Stimulated activated CD4-positive, alpha-beta T cell treated with anti-CD3 and anti-CD28 coated beads, Interleukin-1b, Interleukin-23, amount 100 ng/mL, for 24 hours (primary cell): ENCODE measurements at places on chromosomes 7 and 10.

DNA sequence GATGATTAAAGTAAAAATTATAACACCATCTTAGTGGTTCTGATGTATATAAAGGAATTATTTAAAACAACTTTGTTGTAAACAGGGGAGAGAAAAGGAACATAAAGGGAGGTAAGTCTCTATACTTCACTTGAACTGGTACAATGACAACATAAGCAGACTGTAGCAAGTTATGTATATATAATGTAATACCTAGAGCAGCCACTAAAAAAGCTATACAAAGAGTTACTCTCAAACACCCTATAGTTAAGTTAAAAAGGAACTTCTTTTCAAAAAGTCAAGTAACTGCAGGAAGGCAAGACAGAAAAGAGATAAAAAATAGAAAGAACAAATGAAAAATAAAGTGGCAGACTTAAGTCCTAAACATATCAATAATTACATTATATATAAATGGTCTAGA lies 82.3 kb downstream of the ZNF503 start:
- DNase-seq = no peak

DNA sequence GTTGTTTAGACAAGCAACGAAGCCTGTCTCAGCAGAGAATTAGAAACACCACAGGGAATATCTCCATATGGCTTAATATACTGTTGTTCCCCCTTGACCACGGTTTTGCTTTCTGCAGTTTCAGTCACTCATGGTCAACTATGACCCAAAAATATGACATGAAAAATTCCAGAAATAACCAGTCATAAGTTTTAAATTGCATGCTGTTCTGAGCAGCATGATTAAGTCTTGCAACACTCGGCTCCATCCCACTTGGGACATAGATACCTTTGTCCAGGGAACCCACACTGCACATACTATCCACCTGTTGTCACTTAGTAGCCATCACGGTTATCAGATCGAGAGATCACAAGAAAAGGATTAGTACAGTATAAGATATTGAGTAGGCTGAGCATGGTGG lies 60.7 kb upstream of the FOXK1 start:
- no peak for DNase-seq

DNA sequence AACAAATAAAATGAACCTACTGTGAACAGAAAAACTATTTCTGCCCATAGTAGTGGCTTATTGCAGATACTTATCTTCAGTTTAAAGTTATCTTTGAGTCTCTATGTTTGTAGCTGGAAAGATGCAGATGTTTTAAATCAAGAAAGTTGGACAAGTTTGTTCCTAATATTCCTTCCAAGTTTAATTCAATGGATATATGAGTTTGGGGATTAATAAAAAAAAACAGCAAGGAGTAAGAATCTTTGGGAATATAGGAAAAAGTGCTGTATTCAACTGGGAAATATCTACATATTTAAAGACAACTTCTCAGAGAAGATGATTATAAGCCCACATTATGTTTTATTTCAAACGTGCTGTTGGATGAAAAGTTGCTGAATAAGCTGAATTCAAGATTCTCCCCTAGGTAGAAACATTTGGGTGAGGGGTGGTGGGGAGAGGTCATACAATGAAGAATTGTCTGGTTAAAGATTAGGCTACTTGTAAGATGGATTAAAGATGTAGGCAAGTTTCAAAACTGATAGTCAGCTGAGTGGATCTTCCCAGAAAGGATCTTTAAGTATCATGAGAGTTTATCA lies 1135.2 kb downstream of the CNTNAP2 start:
- no peak for DNase-seq

GRCh38 chr7:51428217-51428887 lies 111.7 kb upstream of the COBL start:
- DNase-seq = no peak

- DNase-seq = no peak
Observed at GRCh38 chr7:2792856-2793487, 51.1 kb downstream of the GNA12 start.

- DNase-seq = no peak
Observed at GRCh38 chr7:22052674-22053365, 107.1 kb upstream of the CDCA7L start.

DNA sequence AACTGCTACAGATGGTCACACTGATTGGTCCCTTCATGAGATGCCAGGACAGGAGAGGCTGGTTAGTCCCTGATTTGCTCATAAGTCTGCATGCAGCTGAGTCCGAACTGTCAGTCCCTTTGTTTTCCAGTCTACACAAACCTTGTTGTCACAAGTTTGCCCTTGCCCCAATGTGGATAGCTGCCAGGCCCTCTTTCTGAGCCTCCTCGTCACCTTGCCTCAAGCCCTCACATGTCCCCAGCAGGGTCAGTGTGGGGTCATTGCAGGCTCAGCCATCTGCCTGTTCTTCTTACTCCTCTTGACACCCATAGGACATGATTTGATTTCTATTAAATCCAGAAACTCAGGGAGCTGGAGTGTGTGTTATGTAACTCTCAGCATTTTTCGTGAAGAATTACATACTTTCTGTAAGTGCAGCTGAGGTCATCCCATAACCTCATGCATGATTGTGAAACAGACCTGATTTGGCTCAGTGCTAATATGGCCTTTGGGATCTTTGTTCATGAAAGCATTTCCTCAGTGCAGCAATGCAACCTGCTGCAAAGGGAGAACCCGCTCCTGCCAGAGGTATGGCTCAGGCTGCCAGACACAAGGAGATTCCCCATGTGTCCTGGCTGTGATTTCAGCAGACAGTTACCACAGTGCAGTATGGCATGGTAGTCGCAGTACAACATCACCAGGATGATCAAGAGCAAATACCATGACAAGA lies 70.0 kb upstream of the ZMIZ2 start:
- no peak for DNase-seq

DNA sequence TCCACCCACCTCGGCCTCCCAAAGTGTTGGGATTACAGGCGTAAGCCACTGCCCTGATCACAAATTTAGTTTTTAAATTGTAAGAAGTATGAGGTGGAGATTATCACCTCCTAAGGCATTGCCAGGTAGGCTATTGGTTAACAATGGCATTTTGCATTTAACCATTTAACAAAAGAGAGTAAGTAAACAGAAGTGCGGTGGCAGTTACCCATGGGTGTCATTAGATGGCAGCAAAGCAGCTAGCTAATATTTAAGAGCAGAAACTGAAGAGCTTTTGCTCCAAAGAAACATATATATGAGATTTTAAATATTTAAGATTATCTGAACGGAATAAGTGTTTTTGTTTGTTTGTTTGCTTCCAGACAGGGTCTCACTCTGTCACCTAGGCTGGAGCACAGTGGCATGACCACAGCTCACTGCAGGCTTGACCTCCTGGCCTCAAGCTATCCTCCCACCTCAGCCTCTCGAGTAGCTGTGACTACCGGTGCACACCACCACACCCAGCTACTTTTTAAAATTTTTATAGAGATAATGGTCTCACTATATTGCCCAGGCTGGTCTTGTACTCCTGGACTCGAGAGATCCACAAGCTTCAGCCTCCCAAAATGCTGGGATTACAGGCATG lies 325.5 kb upstream of the C7orf33 start:
- no peak for DNase-seq

- no peak for DNase-seq
Observed at GRCh38 chr7:49980465-49980864, 112.6 kb downstream of the ZPBP start.

DNA sequence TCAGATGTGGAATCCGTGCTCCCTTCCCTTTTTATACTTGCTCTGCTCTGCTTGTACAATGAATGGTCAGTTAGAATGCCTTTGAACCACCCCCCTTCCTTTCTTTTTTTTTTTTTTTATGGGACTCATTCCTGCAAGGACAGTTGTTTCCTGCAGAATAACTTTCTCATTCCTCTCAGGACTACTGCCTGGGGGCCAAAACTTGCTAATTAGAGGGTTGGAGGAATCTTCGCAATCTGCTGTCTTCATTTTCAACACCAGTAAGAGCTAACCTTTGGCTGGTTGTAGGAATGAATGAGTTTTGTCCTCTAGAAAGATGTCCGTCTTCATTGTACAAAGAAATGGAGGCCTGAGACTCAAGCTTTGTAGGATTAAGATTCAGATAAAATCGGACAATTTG lies 868.1 kb downstream of the LRMDA start:
- DNase-seq = no peak

GRCh38 chr10:98289802-98290209 lies 21.8 kb upstream of the LOXL4 start:
- DNase-seq = no peak

GRCh38 chr7:128155100-128155740 lies 85.9 kb upstream of the LEP start:
- DNase-seq = no peak

- DNase-seq = no peak
Observed at GRCh38 chr7:75658802-75659201, 79.9 kb downstream of the HIP1 start.
